ENCODE measurements at places on chromosomes 11 and 22. TPM values are rescaled to one million over a fixed set of nuclear protein-coding genes. Genes with fewer than 3 reads are reported as not detected.

Gene TPCN2
- 8.9 TPM for total RNA-seq

Gene CHRM4
- total RNA-seq: 0.29 TPM

Gene TTLL8
- total RNA-seq: not detected

Gene TESMIN
- 3.8 TPM for total RNA-seq

Gene TPST2
- total RNA-seq: 33.4 TPM

Gene MUC2
- total RNA-seq: not detected

Gene DTX4
- 7.4 TPM for total RNA-seq

Gene PDXP
- 14.3 TPM for total RNA-seq

Gene PRG3
- total RNA-seq: not detected

Gene MAPK8IP1
- 14.8 TPM for total RNA-seq

Gene NFAM1
- 0.07 TPM for total RNA-seq

Gene MRGPRX4
- not detected for total RNA-seq

Gene UBQLN3
- not detected for total RNA-seq

Gene PPP2R1B
- 27.9 TPM for total RNA-seq

Gene RASGRP2
- total RNA-seq: 0.41 TPM

Gene LIPT2
- 1.9 TPM for total RNA-seq

Gene OR5A1
- not detected for total RNA-seq

Gene PTPRCAP
- 2.5 TPM for total RNA-seq

Gene TMEM126B
- 53.1 TPM for total RNA-seq

Gene OR10D3
- not detected for total RNA-seq

Gene OR8A1
- total RNA-seq: not detected

Gene P2RY6
- 4.5 TPM for total RNA-seq

Gene OTOG
- total RNA-seq: not detected

Gene TSSC4
- total RNA-seq: 73.2 TPM

Gene APOL4
- not detected for total RNA-seq

Gene MADD
- total RNA-seq: 18.5 TPM

Gene GTSE1
- total RNA-seq: 3.8 TPM

Gene RBFOX2
- total RNA-seq: 91.2 TPM

Gene C11orf16
- total RNA-seq: not detected

Gene CYP2D6
- total RNA-seq: 1.1 TPM

Gene MS4A3
- total RNA-seq: not detected

Gene OR8D4
- not detected for total RNA-seq

Gene UPK2
- total RNA-seq: 0.25 TPM

Gene ST14
- total RNA-seq: 98.4 TPM

Gene EMID1
- total RNA-seq: 6.0 TPM

Gene CLMP
- 2.9 TPM for total RNA-seq

Gene MMP7
- total RNA-seq: 333 TPM

Gene FXYD2
- 5.0 TPM for total RNA-seq

Gene RCOR2
- total RNA-seq: 7.8 TPM

Gene RFPL1
- total RNA-seq: not detected

Gene TRIM51
- not detected for total RNA-seq

Gene C22orf15
- total RNA-seq: not detected

Gene CRACR2B
- 18.3 TPM for total RNA-seq

Gene CSNK1E
- total RNA-seq: 217 TPM

Gene RASD2
- 1.4 TPM for total RNA-seq

Gene TBX10
- not detected for total RNA-seq

Gene DDTL
- total RNA-seq: 0.75 TPM

Gene TLCD5
- total RNA-seq: 9.3 TPM

Gene ZFPL1
- 66.1 TPM for total RNA-seq

Gene PRR14L
- total RNA-seq: 23.6 TPM

Gene ACTN3
- total RNA-seq: not detected

Gene POTEH
- total RNA-seq: not detected

Gene MS4A4E
- total RNA-seq: not detected

Gene PPM1F
- 27.0 TPM for total RNA-seq

Gene PHOX2A
- not detected for total RNA-seq

Gene KREMEN1
- total RNA-seq: 7.1 TPM

Gene KCNK7
- total RNA-seq: not detected

Measured in kidney epithelial cell (primary cell).